ENCODE measurements at places on chromosomes 6 and 20.

- no peak for DNase-seq
These were observed 39.7 kb downstream of the SYNJ2 start for GRCh38 chr6:158021376-158021775.

DNA sequence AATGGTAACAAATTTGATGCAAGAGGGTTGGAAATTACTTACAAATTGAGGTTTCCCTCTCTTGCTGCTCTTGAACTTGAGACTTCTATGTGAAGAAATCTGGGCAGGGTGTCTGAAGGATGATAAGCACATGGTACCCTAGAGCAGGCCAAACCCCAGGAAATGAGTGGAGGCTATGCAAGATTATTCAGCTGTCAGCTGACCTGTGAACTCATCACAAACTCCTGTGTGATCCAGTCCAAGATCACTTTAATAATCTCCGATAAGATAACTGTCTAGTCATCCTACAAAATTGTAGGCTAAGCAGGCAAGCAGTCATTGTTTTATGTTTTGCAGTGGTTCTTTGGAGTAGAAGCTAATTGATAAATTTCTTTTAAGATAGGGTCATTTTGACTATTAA, 213.1 kb downstream of the BTBD3 start:
- DNase-seq = no peak

GRCh38 chr6:112468359-112468758, 121.2 kb downstream of the RFPL4B start:
- DNase-seq = no peak

GRCh38 chr20:3171391-3172125, 1.8 kb downstream of the LZTS3 start:
- no peak for DNase-seq

DNA sequence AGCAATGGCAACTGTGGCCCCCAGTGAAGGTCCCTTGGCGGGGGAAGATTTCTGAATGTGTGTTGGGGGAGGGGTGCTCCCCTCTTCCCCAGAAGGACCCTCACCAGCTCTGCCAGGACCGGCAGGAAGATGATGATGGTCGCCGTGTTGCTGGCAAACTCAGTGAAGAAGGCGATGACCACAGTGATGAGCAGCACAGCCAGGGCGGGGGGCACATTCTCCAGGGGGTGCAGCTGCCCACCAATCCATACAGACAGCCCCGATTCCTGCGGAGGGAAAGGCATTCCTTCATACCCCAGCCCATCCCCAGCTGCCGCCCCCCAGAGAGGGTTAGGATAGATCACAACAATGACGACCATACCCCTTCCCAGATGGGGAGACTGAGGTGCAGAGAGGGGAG, 15.7 kb upstream of the OCSTAMP start:
- DNase-seq = no peak

Measured in GM13976 (cell line).